Kidney glomerular epithelial cell (primary cell): ENCODE measurements at places on chromosomes 12 and 14.

- DNase-seq = no peak
Observed at GRCh38 chr12:131923260-131923659, 5.8 kb upstream of the PUS1 start.

- peak; percentile 5 for DNase-seq
Observed at GRCh38 chr12:107057071-107057834, 36.1 kb downstream of the CRY1 start.

DNA sequence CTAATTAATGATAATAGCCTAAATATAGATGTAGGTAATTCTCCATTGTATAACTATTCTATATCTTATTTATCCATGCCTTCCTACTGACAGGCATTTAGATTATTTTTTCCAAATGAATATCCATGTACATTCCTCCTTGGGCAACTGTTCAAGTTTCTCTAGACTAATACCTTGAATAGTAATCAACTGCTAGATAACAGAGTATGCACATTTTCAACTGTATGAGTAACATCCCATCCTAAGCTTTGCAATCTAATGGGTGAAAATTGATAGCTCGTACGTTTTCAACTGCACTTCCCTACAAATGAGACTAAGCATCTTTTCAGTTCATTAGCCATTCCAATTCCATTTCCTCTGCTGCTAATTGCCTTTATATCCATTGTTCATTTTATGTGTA is 37.0 kb downstream of the YAF2 start:
- DNase-seq = no peak

DNA sequence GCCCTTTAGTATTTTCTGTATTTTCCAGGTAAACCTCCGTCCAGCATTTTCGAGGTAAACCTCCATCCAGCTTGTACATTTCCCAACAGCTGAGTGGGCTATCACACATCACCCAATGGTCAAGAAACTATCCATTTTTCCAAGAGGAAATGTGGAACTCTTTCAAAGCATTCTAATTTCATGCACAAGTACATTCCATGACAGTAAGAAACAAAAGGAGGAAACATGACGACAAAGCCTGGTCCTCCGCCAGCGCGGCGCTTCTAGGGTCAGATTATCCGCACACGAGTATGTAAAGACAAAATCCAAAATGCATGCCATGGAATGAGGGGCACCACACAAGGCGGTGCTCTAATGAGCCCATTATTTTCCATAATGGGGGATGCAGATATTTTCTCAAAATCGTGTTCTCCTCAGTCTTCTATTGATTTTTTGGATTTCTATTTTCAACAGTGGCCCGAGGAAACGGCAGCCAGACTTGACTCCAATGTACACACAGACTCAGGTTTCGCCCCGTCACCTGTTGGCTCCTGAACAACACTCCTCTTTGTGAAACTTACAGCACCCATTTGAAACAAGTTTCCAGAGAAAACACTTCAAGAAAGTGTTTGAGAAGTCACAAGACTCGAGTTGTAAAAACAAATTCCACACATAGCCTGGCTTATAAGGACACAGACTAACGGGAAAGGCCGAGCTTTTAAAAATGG is 107.4 kb downstream of the PRICKLE1 start:
- DNase-seq = no peak

- DNase-seq = no peak
Observed at GRCh38 chr12:68956466-68956865, 23.5 kb upstream of the CPM start.

DNA sequence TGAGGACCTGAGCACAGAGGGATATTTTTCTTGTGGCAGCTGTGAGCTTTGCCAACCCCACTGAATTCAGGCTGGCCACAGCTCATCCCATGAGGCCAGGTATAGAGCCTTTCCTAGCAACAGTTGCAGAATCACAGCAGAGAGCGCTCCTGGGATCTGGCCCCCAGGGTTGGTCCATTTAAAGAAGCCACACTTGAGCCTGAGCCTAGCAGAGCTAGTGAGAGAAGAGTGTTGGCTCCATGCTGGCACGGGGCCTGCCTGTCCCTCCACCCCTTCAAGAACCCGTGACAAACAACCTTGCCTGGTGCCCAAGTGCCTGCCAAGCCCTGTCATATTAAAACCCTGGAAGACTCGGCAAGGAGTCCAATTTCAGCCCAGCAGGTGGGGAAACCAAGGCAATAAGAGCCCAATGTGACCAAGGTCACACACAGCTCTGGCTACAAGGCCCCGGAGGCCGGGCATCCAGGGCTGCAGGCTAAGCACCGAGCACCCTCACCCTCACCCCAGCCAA is 91.6 kb downstream of the LRRC74A start:
- no peak for DNase-seq

GRCh38 chr14:72947366-72948160 is 21.3 kb downstream of the DCAF4 start:
- no peak for DNase-seq

DNA sequence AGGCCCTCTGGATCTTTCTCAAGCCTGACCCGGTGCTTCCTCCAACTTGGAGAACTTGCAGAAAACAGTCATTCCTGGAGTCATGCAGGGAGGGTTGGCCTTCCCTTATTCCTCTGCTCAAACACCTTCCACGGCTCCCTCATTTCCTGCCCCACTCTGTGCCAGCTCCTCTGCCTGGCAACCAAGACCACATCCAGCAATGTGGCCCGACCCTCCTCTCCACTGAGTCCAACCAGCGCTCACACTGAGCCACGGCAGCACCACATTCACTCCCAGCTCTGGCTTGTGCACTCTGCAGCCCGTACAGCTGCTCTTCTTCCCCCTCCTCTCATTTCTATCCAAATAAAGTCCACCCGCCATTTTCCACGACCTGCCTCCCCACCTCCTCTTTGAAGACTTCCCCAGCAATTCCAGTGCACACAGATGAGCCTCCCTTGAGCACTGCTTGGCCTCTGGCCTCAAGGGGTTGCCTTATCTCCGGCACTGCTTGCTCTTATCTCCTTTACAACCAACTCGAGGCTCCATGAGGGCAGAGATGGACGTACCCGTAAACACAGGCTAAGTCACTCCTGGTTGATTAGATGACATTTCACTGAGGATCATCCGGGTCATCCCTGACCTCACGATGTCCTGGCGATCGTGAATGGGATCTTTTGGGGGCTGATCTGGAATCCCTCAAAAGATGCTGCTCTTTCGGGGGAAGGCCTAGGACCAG is 5.4 kb downstream of the PGF start:
- no peak for DNase-seq

DNA sequence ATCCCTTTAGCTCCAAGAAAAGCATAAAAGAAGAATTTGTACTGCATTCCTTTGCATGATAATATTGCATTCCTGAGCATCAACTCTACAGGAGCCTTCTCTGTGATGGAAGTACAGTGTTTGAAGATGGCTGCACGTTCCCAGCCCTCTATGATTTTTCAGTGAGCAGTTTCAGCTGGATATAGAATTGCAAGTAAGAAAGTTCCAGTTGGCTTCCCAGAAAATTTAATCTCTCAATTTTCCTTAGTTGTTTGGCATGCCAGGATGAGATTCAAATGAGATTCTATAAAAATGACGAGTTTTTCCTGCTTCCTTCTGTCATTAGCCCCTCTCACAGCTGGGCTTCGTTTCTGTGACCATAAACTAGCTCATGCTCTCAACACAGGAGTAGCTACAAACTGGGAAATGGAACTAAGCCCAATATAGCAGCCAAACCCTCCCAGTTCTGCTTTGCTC is 109.9 kb downstream of the TTC8 start:
- peak; percentile 10 for DNase-seq

- no peak for DNase-seq
Observed at GRCh38 chr12:57459750-57460467, at the start of gene GLI1. Gene GLI1 (plus strand): TSS chr12:57459785. CDS start chr12:57463692, 3,907 bp downstream.

GRCh38 chr12:55743406-55744339 is 751 bp downstream of the GDF11 start:
- peak; percentile 48 for DNase-seq

DNA sequence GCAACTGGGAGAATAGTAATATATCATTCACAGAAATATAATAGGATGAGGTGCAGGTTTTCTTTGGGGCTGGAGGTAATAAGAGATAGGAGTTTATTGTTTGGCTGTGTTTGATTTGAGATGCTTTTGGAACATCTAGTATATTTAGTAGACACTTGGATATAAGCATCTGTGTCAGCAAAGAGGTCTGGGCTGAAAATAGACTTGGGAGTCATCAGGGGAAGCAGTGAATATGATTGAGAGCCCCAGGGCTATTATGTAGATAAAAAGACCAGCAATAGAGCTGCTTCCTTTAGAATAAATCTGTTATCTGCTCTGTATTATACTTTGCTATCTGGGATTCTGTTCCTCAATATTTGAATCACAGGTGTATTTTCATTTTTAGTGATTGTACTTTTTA is 36.6 kb downstream of the SPATA7 start:
- no peak for DNase-seq

- no peak for DNase-seq
Observed at GRCh38 chr12:334125-334524, 55.0 kb downstream of the KDM5A start.

- DNase-seq = peak; percentile 43
Observed at GRCh38 chr12:100348657-100349454, 8.0 kb upstream of the SLC17A8 start.

DNA sequence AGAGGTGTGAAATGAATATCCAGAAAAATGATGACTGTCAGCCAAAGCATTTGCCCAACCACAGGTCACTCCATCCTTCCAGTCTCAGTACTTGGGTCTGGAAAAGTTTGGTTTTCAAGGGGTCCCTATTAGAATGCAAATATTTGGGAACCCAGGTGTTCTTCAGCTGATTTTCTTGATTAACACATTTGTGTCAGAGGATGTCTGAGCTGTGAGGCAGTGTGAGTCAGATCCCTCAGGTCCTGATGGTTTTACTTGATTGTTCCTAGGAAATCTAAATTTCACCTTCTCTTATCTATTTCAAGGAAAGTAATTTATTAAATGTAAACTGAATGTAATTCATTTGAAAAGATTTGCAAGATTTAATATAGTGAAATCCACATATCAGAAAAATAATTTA is 71.5 kb downstream of the SSPN start:
- no peak for DNase-seq

GRCh38 chr12:56721216-56721615 is 3.9 kb downstream of the NACA start:
- no peak for DNase-seq

DNA sequence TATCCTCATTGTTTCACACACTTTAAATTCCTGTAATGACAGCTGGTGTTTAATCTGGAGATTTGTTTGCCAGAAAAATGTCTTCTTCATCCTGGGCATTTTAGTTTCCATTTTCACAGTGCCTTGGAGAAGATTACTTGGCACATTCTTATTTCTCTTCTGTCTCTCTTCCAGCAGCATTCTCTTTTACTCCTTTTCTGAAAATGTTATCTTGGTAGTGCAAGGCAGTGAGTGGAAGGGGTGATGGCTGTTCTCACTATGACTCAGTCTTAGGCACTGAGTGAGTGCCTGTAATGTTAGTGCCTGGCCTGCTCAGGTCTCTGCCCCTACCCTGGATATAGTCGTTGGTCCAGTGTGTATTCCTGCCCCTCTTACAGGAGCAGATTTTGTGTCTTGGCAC is 13.1 kb downstream of the CLECL1 start:
- DNase-seq = no peak

DNA sequence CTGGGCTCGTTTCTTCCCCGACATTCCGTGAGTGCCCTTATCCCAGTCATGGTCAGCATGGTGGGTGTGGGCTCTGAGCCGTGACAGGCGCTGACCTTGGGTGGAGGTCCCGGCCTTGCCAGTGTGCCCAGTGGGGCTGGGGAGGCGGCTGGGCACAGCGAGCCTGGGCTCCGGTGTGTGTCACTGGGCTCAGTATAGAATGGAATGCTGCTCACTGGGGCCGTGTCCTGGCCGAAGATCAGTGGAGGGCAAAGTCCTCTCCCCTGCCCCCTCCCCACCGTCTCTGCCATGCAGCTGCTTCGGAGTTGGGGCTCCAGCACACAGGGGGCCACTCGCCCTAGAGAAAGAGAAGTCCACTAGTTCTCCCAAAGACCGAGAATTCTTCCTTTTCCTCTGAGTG is 164.4 kb downstream of the TSPAN9 start:
- DNase-seq = no peak

GRCh38 chr12:87283111-87283510 is 746.1 kb downstream of the C12orf50 start:
- DNase-seq = no peak

GRCh38 chr14:69917287-69917686 is 38.1 kb downstream of the SMOC1 start:
- DNase-seq = no peak

GRCh38 chr14:61893371-61893940 is 131.2 kb downstream of the SNAPC1 start:
- DNase-seq = no peak

- no peak for DNase-seq
Observed at GRCh38 chr12:61111218-61111617, 1149.0 kb upstream of the USP15 start.

DNA sequence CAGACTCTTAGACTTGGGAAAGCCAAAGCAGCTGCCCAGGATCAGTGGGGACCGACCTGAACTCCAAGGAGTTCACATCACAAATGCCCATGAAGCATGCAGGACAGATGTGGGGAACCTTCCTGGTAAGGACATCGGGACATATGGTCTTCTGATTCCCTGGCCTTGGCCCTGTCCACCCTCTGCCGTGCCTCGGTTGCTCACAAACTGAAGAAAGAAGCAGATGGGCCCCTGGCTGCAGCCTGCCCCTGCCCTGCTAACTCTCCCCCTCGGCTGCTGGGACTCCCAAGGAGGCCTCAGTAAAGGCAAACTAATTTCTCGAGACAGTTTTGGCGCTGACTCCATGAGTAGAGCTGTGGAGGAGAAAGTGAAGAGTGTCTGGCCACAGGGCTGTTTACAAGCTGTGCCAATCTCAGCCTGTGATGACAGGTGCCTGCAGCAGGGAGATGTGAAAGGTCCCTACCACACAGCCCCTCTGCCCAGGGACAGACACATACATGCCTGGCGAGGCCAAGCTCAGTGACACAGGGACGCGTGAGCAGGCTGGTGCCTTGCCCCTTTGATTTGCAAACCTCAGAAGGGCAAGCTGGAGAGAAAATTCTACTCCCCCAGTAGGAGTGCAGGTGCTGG is 48.6 kb downstream of the ISCA2 start:
- no peak for DNase-seq

- peak; percentile 39 for DNase-seq
Observed at GRCh38 chr14:103391048-103391447, 5.8 kb downstream of the MARK3 start.
